Activated T-cell treated with anti-CD3 and anti-CD28 coated beads for 1 hour (primary cell): ENCODE measurements at places on chromosomes 7 and 10.

GRCh38 chr7:152847386-152847908 is 87.9 kb downstream of the ACTR3B start:
- no peak for DNase-seq

- DNase-seq: no peak
Observed at GRCh38 chr7:94005753-94006152, 1.6 kb upstream of the BET1 start.

DNA sequence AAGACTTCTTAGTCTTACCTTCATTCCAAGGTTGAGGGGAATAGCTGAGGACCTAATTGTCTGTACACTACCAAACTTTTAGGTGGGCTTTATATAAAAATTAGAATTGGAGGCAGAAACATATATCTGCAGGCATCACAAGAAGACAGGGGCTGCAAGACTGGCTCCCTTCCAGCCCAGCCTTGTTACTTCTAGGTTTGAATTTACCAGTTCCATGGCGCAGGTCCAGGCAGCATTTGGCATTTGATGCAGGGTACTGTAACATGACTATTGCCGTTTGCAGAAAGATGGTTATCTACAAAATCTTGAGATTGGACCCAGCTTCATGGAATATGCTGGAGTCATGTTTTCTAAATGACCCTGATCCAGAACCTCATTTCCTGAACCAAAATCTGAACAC is 105.4 kb upstream of the RHOBTB1 start:
- DNase-seq: no peak

- no peak for DNase-seq
Observed at GRCh38 chr7:18390535-18390907, 105.0 kb upstream of the HDAC9 start.

DNA sequence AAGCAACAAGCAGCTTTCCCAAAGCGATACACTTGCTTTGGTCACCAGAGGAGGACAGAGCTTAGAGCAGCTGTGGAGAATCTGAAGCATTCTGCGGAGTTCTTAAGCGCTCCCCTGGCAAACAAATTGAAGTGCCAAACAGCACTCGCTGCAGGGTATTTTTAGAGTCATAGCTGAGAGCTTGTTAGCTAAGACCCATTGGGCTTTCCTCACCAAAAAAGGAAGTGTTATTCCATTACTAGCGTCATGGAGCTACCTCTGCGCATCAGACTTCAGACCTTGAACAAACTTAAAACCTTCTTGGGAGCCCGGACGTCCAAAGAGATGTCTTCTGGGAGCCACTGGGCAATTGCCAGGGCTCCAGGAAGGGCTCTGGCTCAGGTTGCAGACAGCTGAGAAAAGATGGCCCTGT is 23.2 kb upstream of the BMPR1A start:
- DNase-seq: no peak
